ENCODE measurements at places on chromosomes 3 and 15.
A peak's percentile ranks its signal among the peaks of the same experiment; 100 is the strongest.

- DNase-seq: no peak
Measured at GRCh38 chr3:188396900-188397299, 242.9 kb downstream of the LPP start.

DNA sequence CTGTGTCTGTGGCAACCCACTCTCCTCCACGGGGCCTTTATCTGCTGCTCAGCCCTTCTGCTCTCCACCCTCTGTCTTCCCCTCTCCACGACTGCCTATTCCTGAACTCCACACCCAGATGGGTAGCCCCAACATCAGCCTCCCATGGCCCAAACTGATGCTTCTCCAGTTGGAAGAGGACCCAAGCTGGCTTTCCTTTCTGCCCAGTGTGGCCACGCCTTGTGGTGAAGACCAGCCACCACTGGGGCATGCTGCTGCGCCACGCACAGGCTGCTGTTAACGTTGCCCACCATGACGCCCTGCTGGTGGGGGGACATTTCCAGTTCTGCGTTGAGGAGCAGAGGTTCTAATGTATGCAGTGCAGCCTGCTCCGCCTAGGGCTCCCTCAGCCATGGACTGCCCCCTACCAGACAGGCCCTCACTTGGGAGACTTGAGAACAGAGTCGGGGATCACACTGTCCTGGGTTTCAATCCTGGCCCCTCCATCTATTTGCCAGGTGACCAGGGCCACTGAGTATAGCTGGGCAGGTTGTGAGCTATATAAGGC lies 26.9 kb downstream of the CFAP100 start:
- no peak for DNase-seq

DNA sequence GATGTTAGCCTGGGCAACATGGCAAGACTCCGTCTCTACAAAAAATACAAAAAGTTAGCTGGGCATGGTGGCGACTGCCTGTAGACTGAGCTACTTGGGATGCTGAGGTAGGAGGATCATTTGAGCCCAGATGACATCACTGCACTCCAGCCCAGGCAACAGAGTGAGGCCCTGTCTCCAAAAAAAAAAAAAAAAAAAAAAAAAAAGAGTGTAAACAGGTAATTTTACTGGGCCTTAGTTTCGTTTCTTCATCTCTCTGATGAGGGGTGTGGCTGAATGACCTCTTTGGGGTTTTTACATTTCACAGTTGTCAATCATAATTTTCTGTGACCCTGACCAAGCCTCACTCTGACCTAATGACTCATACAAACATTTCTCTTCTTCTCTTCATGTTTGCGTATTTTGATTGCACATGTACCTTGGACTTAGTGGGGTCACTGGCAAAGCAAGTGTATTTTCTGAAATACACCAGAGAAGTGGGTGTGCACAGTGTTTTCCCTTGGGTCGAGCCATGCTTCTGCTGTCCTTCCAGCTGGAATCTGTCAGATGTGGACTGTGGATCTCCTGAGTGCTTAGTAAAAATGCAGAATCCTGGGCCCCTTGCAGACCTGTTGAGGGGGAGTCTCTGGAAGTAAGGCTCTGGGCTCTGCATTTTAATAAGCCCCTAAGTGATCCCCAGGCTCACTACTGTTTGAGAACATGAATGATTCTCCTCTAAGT lies 140.5 kb downstream of the FNDC3B start:
- no peak for DNase-seq

GRCh38 chr3:126464997-126465396 lies 10.7 kb downstream of the ZXDC start:
- DNase-seq: no peak

DNA sequence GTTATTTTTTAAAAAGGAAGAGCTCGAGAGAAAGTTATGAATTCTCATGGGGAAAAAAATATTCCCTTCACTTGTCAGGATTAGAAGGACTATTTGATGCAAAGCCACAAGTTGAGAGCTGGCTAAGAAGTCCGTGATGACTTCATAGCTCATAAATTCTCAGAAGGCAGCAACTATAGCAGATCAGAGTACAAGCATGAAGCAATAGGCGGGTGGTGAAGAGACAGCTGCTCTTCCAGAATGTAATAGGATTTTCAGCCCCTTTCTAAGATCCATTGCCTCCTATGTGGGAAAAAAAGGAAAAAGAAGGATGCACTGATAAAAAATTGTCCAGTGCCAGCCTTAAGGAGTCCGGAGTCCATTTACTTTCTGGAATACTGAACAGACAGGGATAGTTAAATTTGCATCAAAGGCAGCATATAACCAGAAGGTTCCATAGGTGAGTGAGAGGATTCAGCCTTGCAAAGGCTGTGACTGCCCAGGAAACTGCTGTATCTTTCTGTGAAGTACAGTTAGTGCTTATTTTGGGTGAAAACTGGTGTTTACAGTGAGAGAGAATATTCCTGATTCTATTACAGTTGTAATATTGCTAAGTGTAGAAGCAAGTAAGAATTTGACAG lies 929.5 kb upstream of the ALCAM start:
- DNase-seq: no peak

DNA sequence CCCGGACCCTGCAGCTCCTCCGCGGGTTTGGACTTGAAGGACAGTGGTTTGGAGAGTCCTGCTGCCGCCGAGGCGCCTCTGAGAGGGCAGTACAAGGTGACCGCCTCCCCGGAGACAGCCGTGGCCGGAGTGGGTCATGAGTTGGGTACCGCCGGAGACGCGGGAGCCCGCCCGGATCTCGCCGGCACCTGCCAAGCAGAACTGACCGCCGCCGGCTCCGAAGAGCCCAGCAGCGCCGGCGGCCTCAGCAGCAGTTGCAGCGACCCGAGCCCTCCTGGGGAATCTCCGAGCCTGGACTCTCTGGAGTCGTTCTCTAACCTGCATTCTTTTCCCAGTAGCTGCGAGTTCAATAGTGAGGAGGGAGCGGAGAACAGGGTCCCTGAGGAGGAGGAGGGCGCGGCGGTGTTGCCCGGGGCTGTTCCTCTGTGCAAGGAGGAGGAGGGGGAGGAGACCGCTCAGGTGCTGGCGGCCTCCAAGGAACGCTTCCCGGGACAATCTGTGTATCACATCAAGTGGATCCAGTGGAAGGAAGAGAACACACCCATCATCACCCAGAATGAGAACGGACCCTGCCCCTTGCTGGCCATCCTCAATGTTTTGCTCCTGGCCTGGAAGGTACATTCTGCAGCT lies 634 bp downstream of the MINDY2 start:
- DNase-seq: peak; percentile 50

DNA sequence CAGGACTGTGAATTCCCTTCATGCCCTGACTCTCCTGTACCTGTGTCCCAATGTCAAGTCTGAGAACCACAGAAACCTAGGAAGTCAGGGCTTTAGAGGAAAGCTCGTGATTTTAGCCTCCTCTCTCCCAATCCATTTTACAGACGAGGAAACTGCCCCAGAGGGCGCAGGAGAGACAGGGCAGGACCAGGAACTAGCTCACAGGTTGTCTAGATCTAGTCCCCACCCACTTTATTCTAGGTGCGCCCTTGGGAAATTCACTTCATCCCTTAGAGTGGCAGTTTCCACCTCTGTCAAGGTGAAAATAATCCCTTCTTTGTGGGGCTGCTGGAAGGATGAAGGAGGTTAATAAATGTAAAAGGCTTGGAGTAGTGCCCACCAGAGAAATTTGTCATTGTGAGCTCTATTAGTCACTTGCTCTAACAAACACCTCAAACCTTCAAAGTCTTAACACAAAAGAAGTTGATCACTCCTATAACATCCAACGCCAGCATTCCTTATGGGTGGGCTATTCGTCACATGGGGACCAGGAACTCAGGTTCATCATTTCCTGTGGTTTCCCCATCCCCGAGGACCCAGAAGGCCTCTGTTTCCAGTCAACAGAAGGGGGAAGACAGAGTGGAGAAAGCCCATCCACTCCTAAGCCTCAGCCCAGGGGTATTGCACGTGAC lies 282.3 kb downstream of the XXYLT1 start:
- DNase-seq: no peak

DNA sequence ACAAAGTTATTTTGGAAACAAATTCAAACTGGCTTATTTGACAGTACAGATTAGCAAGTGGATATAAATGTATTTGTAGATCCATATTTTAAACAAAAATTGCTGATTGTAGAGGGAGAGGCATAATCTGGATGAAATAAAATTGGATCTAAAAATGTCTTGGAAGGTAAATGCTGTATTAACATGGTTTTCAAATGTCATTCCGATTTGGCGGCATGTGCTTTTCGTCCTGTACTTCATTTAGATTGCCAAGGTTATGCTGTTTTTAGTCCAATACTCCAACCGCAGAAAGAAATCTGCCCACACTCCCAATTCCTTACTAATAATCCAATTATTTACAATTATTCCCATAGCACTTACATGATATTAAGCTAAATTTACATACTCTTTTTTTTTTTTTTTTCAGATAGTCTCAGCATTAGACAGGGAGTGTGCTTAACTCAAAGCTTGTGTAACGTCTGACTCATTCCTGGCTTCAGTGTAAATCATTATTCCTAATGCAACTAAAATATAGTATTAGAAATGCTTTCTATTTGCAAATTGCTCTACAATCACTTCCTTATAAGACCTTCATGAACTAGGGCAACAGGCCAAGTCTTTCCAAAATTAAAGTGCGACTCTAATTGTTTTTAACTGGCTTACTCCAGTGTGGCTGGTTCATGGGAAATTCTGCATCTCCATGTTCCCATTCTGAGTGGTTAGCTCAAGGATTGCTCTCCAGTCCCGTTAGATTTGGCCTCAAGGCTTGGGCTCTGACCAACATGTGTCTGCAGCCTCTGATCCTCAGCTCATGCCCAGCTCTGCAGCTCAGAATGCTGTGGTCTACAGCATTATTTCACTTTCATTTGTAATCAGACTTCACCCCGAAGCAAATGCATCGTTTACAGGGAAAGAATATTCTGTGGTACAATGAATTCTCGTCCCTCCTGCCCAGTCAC lies 103.9 kb downstream of the FBN1 start:
- no peak for DNase-seq

All from NCI-H146 (cell line).